ENCODE measurements at places on chromosomes 1 and 21.

GRCh38 chr1:53628286-53628955 is 110.5 kb downstream of the GLIS1 start:
- no peak for DNase-seq

DNA sequence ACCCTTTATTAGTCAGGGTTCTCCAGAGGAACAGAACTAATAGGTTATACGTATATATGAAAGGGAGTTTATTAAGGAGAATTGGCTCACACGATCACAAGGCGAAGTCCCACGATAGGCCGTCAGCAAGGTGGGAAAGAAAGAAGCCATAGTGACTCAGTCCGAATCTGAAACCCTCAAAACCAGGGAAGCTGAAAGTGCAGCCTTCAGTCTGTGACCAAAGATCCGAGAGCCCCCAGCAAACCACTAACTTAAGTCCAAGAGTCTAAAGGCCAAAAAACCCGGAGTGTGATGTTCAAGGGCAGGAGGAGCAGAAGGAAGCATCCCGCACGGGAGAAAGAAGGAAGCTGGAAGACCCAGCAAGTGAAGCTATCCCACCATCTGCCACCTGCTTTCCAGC is 9.9 kb downstream of the IFNLR1 start:
- DNase-seq: no peak

- no peak for DNase-seq
These were observed 84.5 kb downstream of the PSMG1 start for GRCh38 chr21:39098696-39099200.

- no peak for DNase-seq
These were observed 122.4 kb upstream of the COL6A1 start for GRCh38 chr21:45859041-45859761.

All from left ventricle myocardium superior (tissue), 1 donor.